ENCODE measurements at places on chromosomes 5 and 9.

- no peak for DNase-seq
Measured at GRCh38 chr9:116451500-116452115, 235.5 kb upstream of the TRIM32 start.

DNA sequence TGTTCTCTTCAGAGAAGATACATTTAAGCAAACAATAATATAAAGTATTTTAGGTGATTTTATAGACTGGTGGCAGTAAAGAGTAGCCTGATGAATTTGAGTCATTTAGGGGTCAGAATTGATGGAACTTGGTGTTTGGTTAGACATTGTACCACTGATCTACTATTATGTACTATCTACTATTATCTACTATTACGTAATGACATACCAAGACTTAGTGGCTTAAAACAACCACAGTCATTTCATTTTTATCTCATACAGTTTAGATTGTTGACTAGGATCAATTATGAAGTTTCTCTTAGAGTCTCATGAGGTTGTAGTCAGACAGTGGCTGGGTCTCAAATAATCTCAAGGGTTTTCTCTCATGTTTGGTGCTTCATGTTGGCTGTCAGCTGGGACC lies 54.0 kb downstream of the PPIP5K2 start:
- no peak for DNase-seq

DNA sequence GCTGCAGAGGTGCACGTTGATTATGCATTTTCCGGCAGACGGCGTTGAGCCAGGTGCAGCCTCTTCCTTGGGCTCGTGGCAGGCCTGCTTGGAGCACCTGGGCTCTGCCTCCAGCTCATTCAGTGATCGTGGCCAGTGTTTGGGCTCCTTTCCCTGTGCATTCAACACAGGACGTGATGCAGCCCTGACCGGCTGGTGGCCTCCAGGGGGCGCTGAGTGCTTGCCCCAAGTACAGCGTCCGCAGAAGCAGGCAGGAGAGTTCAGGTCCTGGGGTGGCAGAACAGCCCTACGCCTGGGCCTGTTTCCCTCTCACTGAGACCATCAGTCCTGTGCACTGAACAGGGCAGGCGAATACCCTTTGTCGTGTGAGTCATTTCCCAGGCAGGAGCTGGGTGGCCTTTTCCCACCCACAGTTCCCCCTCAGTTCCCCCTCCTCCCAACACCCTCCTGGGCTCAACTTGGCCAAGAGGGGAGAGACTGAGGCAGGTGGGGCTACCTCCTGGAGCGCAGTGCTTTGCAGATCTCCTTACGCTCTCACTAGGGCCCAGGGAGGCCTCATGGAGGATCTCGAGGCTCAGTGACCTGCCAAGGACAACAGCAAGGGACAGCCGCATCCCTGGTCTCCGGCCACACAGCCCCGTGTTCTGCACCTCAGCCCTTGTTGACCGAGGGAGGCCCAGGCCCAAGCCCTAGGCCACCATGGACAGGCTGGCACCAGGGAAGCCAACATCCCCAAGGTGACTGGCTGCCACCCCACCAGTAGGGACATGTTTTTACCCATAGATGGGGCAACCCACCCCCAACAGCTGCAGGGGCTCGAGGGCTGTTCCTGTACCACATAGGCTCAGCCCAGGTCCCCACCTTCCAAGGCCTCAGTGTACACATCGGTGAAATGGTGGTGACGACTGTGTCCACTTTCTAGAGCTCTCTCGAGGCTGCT lies 52.9 kb downstream of the LRSAM1 start:
- DNase-seq: peak; percentile 72

DNA sequence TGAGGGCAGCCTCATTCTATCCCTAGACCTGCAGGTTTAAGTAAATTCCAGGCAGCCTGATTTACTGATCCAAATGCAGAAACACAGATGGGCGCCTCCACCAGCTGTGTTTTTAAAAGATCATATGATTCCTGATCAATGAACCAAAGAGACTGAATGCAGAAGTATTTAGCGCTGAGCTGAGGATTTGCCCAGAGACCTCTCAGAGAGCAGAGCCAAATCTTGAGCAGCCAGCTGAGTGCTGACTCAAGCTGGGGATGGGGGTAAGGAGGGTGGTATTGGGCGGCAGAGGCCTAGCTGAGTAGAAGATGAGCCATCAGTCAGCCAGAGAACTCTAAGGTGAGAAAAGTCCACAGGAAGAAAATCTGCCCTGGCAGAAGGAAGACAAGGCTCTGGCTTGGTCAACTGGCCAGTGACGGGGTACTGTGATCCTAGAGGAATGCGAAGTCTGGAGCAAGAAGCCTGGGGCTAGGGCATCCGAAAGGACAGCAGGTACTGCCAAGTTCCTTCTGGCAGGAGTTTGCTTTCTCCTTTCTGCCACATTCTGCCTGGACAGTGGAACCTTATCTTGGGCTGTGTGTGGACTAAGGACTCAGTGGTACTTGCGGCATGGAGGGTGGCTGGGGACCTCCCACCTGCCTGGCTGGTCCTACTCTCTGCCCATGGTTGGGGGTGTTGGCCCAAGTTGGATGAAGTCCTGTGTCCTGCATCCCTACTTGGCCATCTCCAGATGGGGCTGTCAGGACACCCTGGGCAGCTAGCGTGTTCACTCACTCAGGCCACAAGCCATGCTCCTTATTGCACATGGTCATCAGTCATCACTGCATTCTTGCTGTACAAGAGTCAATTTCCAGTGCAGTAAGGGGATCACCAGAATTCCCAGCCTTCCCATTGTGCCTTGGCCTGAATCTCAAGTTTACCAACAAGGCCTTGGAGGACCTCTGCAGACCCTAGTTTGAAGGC lies 34.5 kb upstream of the CDKN2AIPNL start:
- DNase-seq: no peak

- DNase-seq: no peak
Measured at GRCh38 chr5:78242001-78242400, 52.5 kb downstream of the AP3B1 start.

Measured in stimulated activated CD4-positive, alpha-beta T cell treated with anti-CD3 and anti-CD28 coated beads, Interleukin-12 subunit alpha, Interleukin-12 subunit beta, amount 100 ng/mL, for 24 hours (primary cell).